ENCODE measurements at places on chromosomes 12 and 14.

GRCh38 chr14:50447461-50447860 is 50.8 kb upstream of the CDKL1 start:
- DNase-seq = no peak

- no peak for DNase-seq
These were observed 80.4 kb downstream of the PITPNM2 start for GRCh38 chr12:123070267-123071081.

- no peak for DNase-seq
These were observed 24.4 kb downstream of the ETV6 start for GRCh38 chr12:11673666-11674461.

DNA sequence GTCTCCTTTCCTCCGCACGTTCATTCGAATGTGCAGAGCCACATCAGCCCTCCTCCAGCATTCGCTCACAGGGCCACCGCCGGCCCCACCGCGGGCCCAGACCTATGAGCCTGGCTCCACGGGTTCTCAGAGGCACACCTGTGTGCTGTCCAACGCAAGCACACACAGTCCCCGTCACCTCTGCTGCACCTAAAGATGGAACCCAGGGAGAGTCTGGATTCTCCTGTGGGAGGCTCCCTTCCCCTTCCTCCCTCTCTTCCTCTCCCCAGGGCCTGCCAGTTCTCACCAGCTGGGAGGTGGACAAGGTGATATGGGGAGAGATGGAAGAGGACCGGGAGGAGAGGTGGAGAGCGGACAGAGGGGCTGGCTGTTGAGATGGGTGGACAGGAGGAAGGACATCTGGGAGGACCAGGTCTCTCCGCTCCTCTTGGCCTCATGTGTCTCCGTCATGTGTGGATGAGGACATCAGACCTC is 4.9 kb upstream of the AQP6 start:
- no peak for DNase-seq

Data from activated T-helper 9 cell treated with anti-CD3 and anti-CD28 coated beads, Interleukin-2, amount 50 U/mL, for 16 hours (primary cell).